ENCODE measurements at places on chromosomes 1 and 21.

DNA sequence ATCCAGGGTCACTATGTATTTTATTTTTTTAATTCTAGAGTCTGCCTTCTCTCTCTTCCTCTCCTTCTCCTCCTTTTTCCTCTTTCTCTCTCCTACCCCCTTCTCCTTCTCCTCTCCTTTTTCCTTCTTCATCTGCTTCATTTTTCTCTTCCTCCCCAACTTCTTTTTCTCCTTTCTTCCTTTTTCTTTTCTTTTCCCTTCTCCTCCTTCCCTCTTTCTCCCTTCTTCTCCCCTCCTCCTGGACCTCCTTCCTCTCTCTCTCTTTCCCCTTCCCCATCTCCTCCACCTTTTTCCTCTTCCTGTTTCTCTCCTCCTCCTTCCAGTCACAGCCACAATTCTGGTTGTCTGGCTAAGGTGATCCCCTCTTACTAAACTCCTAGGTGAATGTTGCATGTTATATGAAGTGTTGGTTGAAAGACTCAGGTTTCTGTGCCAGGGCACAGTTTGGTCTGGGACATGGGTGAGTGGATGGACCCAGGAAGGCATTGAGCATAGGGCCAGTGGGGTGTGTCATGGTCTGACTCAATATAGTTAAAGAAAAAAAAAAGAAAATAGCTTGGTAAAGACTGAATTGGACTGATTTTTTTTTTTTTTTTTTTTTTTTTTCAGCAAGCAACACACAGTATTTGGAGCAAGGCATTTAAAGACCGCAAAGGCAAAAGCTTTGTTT is 266.9 kb downstream of the TGFB2 start:
- DNase-seq = no peak

- DNase-seq = no peak
Measured at GRCh38 chr1:226274138-226274537, 34.8 kb downstream of the LIN9 start.

GRCh38 chr1:55828044-55828443 is 612.9 kb upstream of the USP24 start:
- DNase-seq = no peak

GRCh38 chr1:205020466-205020865 is 22.5 kb upstream of the CNTN2 start:
- DNase-seq = no peak

DNA sequence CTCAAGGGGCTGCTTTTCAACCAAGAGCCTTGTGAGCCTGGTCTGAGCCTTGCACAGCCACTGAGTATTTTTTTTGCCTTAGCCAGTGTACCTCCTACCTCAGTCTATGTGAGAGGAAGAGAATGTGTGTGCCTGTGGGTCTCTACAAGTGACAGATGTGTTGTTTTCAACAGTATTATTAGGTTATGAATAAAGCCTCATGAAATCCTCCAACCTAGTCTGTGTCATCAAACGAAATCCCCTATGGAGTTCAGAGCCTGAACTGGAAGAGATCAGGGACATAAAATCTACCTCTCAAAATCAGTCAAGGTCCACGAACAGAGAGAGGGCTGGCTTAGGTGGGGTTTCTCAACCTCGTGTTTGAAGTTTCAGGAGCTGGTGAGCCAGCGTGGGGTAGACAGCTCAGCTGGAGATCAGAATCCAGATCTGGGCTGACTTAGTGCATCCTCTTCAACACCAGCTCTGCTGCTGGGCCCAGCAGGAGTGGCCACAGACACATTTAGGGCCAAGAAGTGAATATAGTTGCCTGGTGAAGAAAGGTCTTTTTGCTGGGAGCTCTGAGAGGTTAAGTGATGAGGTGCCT is 8.2 kb downstream of the XKR8 start:
- no peak for DNase-seq

DNA sequence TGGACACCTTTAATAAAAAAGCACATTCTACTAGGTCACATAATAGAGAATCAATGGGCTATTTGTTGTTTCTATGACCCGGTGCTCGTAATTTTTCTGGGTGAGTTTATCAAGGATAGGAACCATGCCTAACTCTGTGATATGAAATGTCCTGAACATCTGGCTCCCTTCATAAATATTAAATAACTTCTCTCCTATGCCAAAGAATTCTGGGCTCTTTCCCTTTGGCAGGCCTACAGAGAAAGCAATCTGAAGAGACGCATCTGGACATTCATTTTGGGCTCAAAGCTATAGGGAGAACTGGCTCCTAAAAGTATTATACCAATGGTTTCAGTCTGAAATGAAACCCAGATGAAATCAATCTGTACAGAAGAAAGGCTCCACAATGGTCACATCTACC is 38.8 kb upstream of the ANGPTL7 start:
- no peak for DNase-seq

- no peak for DNase-seq
Measured at GRCh38 chr21:42306366-42307035, 8.7 kb downstream of the TFF3 start.

DNA sequence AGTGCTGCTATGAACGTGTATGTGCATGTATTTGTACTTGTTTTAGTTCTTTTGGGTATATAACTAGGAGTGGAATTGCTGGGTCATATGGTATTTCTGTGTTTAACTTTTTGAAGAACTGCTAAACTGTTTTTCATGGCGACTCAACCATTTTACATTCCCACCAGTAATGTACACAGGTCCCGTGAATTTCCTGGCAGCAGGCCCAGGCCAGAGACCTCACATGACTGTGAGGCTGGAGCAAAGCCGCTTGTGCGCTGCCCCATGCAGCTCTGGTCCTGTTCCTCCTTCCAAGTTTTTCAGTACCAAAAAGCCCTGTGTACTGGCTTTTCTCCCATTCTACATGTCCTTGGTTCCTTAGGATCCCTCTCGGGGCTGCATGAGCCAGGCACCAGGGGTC is 29.6 kb downstream of the ACOT11 start:
- no peak for DNase-seq

DNA sequence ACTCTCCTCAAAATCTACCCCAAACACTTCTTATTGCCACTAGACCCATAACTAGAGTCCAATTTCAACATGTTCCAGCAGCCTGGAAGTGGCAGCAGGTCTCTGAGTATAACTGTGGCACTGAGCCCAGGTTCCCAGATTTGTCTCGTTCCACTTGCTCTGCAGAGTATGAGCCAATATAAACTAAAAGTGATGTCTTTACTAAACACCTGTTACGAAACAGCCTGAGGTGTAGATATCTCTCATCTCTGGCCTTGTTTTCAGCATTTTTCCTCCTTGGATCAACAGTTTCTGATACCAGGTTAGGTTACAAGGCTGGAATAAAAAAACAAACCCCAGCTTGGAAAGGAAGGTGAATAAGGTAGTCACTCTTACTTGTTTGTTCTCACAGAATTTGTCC is 25.2 kb upstream of the PRDX6 start:
- no peak for DNase-seq

DNA sequence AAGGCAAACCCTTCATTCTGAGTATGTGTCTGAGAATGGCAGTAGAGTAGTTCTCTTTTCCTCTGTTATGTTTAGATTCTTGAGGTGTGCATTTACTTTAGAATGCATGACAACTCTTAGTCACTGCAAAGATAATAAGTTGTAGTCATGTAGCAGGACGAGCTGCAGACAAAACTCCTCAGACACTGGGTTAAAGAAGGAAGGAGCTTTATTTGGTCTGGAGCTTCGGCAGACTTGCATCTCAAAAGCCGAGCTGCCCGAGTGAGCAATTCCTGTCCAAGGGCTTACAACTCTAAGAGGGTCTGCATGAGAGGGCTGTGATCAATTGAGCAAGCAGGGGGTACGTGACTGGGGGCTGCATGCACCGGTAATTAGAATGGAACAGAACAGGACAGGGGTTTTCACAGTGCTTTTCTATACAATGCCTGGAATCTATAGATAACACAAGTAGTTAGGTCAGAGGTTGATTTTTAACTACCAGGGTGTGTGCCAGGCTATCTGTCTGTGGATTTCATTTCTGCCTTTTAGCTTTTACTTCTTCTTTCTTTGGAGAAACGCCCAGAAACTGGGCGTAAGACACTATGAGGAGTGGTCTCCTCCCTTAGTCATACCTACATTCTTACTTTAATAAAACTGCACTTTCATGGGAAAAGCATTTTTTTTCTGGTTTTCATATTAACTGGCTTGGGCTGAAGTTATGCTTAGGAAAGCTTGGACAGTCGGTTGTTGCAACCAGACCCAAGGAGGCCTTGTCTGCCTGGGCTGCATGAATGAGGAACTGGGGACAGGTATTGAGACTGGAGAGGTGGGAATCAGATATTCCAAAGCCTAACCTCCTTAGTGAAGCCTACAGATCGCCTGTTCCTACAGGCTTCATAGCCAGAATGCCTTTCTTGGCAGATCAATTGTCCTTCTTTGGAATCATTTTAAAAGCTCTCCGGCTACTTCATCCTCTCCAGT is 115.1 kb downstream of the RHOU start:
- no peak for DNase-seq

DNA sequence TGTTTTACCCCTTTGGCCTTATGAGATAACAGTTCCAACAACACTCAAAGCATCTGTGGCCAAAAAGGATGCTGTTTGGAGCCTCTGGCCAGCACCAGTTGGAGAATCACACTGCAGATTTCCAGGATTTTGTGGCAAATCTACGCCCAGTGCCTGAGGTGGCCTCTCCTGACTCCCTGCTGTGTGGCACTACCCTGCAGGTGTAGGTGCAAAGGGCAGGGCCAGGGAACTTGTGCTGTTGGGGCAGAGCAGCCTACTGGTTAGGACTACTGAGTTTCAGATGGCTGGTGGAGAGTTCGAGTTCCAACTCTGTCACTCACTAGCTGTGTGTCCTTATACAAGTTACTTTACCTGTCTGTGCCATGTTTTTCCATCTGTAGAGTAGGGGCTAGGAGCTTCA is 170.5 kb downstream of the PTPRU start:
- DNase-seq = no peak

GRCh38 chr1:89347296-89347695 is 16.6 kb upstream of the GBP6 start:
- DNase-seq = no peak

DNA sequence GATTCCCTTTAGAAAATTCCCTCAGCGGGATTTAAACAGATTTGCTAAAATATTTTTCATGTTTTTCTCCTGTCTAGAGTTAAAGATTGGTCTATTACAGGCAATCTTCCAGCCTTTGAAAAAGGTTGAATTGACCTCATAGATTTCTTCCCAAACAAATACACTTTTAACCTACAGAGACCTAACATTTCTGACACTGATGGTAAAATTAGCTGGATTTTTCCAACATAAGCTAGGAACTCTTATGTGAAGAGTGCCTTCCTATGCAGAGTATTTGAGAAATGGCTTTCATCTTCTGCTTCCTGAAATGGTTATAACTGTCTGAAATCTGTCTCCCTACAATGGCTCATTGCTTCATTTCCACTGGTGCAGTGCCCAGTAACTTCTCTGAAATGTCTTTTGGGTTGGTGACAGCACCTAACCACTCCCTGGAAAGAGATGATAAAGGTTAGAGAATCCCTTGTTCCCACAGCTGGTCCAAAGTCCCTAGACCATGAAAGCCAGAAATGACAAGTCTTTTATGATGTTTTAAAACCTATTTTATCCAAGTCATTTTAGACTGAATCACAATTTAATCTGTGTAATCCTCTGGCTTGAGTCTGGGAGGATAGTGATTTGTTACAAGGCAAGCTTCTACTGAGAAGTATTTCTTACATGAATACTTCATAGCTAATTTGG is 269.4 kb downstream of the BACH1 start:
- no peak for DNase-seq

DNA sequence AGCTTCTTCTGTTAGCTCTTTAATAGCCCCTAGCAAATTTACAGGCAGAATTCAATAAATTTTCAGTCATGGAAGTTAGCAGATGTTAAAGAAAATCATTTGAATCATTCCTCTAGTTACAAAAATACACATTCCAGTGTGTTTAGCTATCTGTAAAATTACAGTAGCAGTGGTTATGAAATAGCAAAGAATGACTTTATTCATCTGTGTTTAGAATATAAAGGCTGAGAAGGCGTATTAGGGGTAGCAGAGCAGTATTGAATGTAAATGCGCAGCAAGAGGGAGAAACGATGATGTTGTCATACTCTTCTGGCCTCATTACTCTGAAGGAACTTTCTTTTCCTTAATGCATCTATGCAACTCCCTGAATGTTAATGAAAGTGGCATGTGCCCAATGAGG is 106.2 kb upstream of the CYYR1 start:
- no peak for DNase-seq

- DNase-seq = no peak
Measured at GRCh38 chr1:109243860-109244552, 5.3 kb upstream of the CELSR2 start.

- no peak for DNase-seq
Measured at GRCh38 chr1:109373126-109373525, 24.6 kb downstream of the SORT1 start.

GRCh38 chr1:217495249-217495648 is 135.6 kb downstream of the GPATCH2 start:
- no peak for DNase-seq

- DNase-seq = no peak
Measured at GRCh38 chr1:66258404-66259105, 275.4 kb upstream of the SGIP1 start.

DNA sequence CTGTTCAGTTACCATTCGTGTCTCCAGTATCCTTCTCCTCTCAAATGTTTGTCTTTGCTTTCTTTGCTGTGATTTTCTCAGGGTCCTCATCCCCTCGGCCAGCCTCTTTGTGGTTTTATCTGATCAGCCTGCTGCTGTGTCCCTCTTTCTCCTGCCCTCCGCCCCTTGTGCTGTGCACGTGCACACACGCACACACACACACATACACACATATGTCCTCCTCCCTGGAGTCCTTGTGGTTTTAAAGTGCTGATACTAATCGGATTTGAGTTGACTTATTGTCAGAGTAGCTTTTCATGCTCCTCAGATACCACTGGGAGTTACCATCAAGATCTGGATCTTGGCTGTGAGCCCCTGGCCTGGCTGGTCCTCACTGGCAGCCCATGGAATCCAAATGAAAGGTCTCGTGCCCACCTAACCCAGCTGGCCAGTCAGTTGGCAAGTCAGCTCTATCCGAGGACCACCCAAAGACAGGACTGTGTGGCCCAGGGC is 34.1 kb downstream of the QSOX1 start:
- DNase-seq = no peak

DNA sequence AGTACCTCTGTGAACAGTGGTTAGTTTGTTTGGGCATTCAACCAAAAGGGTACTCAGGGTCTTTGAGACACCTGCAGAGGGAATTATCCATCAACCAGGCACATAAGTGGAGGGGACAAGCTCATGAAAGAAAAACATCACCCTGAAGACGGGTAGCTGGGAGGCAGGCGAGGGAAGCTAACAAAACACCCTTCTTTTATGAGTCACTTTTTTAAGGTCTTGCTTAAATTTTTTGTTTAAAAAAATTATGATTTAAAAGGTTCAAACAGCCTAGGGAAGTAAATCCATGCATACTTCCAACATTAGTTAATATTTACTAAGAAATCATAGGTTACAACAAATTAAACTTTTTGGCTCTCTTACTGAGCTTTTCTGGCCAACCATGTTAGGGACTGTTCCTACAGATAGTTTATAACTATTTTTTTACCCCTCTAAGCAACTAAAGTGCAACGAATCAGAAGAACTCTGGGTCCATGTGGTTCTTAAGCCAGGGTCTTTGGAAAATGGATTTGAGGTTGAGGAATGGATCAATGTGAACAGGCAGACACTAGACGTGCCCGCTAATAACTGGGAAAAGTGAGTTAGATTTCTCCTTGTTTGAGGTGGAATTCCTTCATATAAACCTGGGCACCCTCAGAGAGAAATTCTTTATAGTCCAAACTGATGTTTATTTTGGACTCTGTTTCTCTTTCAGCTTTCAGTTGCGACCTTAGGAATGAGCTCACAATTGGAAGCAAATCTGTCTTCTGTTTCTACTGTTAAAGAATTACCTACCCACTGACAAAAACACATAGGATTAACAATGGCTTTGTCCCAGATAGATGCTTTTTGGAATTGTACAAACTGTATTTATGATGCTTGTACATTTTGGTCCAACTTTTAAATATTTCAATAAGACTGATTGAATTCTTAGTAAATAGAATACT is 123.0 kb downstream of the LYPLAL1 start:
- DNase-seq = no peak

Measured in activated CD4-positive, alpha-beta T cell treated with anti-CD3 and anti-CD28 coated beads, Interleukin-2, amount 10 ng/mL, durations not matched to agents 7 days and 5 days (primary cell).